AG09319 (cell line): ENCODE measurements at places on chromosomes 3 and 15.

- DNase-seq: no peak
Observed at GRCh38 chr3:179182902-179183301, 34.7 kb downstream of the PIK3CA start.

DNA sequence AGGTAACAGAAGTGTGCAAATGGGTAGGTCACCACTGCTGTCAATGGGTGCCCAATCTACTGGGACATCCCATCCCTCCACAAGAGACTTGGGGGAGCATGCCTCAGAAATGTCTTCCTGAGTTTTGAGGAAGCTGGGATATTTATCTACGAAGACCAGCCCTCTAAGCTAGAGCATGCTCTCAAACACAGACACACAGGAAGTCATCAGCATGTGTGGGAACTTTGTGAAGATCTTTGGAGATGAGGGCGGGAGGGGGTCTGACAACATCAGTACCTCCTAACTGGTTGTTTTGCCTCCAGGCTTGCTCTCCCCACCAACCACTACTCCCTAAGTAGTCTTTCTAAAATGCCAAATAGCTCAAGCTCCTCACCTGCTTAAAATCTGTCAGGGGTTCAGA lies 3.5 kb upstream of the MEF2A start:
- DNase-seq: no peak

DNA sequence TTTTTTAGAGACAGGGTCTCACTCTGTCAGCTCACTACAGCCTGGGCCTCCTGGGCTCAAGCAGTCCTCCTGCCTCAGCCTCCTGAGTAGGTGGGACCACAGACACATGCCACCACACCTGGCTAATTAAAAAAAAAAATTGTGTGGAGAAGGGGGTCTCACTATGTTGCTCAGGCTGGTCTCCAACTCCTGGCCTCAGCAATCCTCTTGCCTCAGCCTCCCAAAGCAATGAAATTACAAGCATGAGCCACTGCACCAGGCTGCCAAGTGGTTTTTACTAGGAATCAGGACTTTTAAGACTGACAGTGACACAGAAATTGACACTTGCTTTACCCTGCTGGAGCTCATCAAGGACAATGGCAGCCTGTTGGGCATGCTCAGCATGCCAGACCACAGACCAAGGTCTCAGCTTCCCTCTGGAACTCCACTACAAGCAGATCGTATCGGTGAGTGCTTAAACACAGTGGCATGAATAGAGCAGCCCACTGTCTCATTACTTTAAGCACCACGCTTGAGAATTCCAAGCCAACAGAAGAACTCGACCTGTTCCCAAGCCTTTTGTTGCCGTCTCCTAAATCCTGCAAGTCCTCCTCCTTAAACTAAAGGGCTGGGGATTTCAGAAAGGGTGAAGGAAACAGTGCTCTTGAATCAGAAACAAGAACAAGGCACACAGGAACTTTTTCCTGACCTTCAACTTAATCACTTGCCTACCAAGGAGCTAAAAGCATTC lies 41.4 kb downstream of the EOMES start:
- no peak for DNase-seq

DNA sequence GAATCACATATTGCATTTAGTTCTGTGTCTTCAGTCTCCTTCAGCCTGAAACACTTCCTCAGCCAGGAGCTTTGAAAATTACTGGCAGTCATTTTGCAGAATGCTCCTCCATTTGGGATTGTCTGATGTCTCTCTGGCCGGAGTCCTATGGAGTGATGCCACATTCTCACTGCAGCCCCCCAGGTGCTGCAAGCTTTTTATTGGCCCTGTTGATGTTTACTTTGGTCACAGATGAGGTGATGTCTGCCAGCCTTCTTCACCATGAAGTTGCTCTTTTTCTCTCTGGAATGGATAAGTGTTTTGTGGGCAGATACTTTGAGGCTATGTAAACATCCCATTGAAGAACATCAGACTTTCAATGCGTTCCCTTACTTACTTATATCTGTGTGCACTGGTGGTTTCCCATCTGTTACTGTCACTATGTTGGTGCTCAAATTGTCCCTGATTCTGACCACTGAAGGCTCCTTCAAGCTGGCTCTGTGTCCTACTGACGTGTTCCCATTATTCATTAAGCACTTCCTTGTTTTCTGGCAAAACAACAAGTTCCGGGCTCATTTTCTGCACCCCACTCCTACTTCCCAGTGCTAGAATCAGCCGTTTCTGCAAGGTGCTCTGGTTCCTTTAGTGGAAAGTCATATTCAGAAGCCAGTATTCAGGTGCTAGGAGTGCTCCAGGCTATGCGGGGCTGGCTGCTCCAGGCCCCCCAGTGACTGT lies 1.4 kb upstream of the CLEC3B start:
- no peak for DNase-seq

GRCh38 chr15:86591994-86592735 lies 512.5 kb downstream of the AGBL1 start:
- no peak for DNase-seq

DNA sequence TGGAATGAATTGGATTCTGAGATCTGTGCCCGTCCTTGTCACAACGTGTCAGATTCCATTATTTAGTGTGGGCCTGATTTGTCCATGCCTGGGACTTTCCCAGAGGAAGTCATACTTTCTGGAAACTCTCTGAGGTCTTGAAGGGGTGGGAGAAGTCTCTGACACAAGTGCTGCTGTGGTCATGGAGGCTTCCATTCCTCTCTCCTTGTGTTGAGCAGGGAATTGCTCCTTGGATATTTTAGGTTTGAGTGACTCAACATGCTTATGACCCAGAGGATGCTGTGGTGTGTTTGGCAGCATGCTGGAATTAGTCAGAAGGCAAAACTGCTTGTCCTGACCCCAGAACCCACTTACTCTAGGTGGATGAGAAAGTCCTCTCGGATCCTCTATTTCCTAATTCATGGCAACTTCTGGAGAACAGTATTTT lies 132.1 kb downstream of the LPP start:
- peak; percentile 89 for DNase-seq

- no peak for DNase-seq
Observed at GRCh38 chr15:42915654-42916315, 4.8 kb downstream of the TTBK2 start.

- peak; percentile 16 for DNase-seq
Observed at GRCh38 chr15:99014803-99015697, 7.5 kb upstream of the PGPEP1L start.

DNA sequence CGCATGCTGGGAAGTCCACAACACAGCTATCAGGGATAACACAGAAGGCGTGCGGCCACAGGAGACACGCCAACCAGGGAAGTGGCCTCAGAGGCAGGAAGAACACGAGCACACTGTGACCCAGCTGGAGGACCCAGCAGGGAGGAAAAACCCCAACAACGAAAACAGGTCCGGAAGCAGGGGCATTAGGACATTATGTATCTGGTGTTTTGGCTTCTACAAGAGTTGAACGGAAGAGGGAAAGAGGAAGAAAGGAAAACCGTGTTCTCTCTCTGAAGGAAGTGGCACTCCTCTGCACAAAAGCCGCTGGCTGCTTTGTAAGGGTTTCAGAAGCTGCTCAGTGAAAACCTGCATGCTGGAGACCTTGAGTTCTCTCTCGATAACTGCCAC lies 61.8 kb downstream of the HACD2 start:
- no peak for DNase-seq

- DNase-seq: no peak
Observed at GRCh38 chr3:155217591-155217990, 75.9 kb downstream of the STRIT1 start.

- peak; percentile 23 for DNase-seq
Observed at GRCh38 chr3:23923786-23924185, 6.9 kb downstream of the RPL15 start.

DNA sequence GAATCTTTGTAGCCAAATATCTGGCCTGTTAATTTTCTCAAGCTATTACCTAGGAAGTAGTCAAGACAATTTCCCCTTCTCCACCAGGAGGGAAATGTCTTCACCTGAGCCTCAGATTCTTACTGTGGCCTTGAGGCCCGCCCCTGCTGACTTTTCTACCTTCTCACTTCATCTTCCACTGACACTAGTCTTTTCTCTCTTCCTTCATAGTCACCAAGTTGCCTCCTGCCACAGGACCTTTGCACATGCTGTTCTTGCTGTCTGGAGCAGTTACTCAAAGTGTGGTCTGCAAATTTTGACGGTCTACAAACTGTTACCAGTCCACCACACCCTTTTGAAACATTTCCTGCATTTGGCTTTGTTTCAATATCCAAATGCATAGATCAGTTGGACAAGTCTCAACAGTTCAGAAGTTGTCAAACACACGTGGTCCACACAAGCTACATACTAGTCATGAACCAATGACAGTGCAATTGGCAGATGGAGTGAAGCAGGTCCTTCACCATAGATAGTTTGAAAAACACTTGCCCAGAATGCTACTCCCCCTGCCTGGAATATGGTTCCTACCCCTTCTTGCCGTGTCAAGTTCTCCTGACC lies 100.5 kb downstream of the OSBPL10 start:
- no peak for DNase-seq

DNA sequence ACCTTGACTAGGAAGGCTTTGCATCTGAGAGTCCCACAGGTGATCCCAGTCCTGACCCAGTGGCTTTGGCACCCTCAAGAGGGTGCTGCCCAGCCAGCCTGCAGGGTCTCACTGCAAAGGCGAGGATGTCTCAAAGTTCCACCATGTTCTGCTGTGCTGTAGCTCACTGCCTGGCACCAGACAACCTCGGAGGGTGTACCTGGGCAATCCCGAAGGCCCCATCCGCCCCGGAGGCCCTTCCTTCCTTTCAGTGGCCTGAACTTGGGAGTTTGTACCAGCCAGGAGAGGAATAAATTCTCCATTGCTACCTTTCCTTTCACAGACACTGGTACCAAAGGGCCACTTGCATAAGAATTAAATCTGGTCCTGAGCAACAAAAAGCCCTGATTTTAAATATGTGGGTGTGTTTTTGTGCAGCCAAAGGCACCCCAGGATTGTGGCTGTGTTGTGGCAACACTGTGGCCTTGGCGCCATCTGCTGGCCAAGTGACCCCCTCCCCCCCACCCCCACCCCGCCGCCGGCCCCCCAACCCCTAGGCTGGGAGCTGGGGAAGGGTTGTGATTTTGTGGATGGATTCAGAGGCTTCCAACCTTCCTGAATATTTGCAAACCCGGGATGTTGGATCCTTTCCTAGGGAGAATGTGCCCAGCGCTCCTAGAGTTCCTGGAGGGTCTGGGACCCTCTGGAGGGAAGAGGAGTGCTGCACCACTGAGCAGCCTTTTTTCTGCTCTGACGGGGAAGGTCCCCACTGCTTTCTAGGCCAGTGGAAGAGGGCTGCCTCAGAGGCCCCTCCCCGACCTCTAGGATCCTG lies 9.7 kb upstream of the PTPN23 start:
- DNase-seq: no peak

- no peak for DNase-seq
Observed at GRCh38 chr3:138593488-138594149, 441 bp downstream of the CEP70 start.

- no peak for DNase-seq
Observed at GRCh38 chr3:111781561-111782446, 77.3 kb upstream of the PHLDB2 start.

DNA sequence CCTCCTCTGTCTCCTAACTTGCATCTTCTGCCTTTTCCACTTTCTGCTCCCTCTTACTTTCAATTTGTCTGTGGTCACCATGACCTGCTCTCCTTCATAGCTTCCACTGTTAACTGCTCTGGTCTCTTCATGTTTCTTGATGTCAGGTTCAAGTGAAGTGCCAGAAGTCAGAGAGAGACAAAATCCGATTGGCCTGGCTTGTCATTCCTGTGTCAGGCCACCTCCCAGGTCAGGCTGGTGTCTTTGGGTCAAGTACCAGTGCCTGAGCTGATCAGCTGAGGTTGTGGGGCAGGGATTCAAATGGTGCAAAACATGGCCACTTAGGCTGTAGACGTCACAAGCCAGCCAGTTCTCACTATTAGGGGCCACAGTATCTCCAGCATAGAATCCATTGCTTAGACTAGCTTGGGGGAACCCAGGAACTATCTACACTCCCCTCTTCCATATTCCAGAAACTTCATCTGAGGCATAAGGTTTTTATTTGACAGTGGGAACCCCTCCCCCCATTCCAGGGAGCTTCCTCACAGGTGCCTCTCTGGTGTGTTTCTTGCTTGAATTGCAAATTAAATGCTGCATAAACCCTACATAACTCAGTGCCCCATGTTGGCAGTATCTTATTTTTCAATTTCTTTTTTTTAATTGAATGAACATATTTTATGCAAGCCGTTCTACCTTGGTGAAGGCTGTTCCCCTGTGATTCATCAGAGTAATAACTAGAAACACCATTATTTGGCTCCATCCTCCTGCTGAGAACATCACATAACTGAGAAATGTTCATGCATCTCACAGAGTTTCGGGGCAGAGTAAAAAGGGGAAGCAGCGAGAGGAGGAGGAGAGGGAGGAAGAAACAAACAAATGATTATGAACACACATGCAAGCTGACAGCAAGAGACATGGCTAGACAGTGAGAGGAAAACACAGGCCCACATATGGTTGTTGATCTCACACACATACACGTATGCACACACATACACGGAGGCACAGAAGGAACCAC lies 175.8 kb downstream of the TLE3 start:
- no peak for DNase-seq

DNA sequence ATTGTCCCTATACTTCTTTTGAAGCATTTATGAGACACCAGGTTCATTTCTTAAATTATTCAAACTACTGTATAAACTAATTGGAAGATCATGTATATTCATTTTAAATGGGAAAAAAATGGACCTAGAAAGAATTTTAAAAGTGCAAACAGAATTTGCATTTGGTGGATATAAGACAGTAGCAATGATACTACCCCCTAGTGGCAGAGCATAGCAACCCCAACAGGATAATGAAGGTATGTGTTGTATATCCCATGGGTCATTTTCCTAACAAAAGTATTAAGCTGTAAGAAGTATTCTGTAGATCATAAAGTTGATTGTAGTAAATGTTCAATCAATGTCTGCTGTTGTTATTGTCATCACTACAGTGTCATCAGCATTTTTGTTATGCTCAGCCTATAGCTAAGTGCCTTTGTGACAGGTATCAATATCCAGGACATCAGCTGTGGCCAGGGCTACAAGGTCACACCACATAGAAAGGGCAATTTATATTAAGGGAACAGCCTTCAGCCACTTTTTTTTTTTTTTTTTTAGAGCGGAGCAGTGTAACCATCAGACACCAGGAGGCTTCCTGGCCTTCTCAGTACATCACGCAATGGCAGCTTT lies 175.8 kb downstream of the FOXB1 start:
- peak; percentile 27 for DNase-seq

DNA sequence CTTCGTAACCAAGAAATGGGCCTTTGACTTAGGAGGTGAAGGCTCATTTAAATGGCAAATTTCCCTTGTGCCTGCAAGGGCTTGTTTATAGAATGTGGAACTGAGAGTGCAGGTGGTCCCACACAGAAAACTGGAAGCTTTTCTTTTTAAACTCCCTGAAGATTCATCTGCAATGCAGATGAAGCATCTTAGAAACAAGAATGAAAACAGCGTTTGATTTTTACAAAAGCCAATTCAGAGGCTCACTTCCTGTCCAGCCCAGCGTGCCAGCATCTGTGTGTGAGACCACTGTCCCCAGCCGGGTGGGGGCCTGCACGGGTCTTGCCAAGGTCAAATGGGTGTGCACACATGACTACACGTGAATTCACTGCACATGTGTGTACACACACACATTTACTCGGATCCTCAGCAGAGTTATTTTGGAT lies 94.7 kb downstream of the LINGO1 start:
- no peak for DNase-seq

- peak; percentile 93 for DNase-seq
Observed at GRCh38 chr15:51759557-51760070, 8.2 kb downstream of the TMOD2 start.
